ENCODE measurements at places on chromosomes 12 and 14.

DNA sequence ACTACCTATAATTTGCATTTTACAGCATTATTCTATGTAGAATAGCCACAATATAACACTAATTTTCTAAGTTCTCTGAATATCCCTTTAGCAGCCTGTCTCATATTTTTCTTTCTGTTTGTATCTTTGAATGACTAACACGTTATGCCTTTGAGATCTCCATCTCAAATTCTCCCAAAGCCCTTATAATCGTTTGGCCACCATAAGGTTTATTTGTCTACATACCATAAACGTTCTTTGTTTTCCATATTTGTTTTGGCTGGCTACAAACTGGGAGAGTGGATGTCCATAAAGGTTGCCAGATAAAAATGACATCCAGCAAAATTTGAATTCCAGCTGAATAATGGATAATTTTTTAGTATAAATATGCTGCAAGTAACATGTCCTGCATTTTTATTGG is 203.7 kb downstream of the STXBP6 start:
- DNase-seq: no peak

DNA sequence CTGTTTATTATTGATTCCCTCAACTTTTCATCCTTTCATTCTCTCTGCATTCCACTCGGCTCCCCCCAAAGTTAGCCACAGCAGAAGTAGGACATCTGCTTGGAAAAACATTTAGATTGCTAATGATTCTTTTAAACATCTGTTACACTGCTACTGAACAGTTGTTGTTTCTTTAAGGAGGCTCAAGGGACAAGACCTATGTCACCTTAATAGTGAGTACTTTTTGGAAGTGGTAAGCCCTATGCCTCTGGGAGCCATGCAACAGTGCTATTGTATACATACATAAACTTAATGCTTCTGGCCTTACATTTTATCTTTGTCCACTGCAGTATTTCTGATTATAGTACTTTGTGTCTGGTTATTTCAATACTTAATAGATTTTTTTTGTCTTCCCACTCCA is 628.2 kb upstream of the FOXG1 start:
- DNase-seq: no peak

DNA sequence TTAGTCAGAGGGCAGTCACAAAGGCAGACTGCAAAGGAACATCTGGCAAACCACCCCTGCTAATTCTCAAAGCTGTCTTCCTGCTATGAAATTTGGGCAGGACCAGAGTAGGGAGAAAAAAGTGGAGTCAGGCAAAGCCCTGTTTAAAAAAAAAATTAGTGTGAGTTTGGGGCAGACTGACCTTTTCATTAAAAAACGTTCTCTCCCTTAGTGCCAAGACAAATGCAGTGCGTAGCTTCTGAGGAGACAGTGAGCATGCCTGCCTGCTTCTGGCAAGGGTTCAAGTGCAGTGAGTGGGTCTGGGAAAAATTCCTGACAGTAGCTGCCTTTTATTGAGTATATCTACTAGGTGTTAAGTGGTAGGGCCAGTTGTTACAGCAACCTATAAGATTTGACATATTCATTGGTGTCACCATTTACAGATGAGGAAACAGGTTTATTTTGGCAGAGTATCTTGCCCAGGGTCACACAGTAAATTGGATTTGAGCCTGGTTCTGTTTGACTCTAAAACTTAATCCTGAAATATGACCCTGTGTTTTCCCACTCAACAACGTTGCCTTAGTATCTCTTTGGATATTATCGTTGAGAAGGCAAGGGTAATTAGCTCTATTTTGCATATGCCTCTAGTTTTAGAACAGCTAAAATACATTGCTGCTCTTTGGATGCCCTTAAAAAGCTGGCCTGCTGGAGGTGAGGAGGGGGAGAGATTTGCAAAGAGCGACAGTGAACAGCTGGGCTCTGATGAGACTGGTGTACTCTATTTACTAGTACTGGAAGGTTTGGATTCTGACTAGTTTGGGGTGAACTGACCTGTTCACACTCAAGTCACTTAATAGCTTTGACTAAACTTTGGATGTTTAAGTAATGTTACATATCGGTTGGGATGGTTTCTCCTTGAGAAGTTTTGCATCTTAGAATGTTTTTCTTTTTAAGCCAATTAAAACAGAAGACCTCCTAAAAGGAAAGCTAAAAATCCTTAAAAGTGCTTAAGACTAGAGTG is 72.8 kb downstream of the PAPOLA start:
- DNase-seq: no peak

GRCh38 chr12:69129564-69129963 is 109.8 kb upstream of the CPSF6 start:
- DNase-seq: no peak

DNA sequence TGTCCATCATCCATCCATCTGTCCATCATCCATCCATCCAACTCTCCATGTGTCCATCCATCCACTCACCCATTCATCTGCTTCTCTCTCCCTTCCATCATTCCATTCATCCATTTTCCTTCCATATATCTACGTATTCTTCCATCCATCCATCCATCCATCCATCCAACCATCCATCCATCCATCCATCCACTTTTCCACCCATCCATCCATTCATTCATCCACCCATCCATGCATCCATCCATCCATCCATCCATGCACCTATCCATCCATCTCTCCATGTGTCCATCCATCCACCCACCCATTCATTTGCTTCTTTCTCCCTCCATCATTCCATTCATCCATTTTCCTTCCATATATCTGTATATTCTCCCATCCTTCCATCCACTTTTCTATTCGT is 214.0 kb upstream of the RTL1 start:
- DNase-seq: no peak

- no peak for DNase-seq
These were observed 19.1 kb downstream of the POU6F1 start for GRCh38 chr12:51198568-51199365.

- no peak for DNase-seq
These were observed 175.2 kb upstream of the BCL2L14 start for GRCh38 chr12:11895421-11896078.

- no peak for DNase-seq
These were observed 295.7 kb downstream of the CEP128 start for GRCh38 chr14:80645667-80646413.

DNA sequence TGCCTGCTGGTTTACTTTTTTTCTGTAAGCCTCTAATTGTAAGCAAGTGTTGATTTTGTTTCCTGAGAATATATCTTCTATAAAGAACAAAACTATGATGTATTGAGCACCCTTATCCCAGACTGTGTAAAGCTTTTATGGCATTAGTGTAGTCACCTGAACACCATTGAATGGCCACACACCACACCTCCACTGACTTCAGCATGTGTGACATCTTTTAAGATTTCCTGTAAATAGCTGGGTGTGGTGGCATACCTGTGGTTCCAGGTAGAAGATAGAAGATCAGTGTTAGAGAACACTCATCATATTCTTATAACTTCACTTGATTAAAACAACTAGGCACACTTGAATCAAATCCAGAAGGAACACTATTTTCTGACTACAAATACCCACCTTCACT is 51.3 kb downstream of the WBP11 start:
- no peak for DNase-seq

GRCh38 chr14:106185837-106186233 is 659.5 kb downstream of the TMEM121 start:
- DNase-seq: peak; percentile 59

DNA sequence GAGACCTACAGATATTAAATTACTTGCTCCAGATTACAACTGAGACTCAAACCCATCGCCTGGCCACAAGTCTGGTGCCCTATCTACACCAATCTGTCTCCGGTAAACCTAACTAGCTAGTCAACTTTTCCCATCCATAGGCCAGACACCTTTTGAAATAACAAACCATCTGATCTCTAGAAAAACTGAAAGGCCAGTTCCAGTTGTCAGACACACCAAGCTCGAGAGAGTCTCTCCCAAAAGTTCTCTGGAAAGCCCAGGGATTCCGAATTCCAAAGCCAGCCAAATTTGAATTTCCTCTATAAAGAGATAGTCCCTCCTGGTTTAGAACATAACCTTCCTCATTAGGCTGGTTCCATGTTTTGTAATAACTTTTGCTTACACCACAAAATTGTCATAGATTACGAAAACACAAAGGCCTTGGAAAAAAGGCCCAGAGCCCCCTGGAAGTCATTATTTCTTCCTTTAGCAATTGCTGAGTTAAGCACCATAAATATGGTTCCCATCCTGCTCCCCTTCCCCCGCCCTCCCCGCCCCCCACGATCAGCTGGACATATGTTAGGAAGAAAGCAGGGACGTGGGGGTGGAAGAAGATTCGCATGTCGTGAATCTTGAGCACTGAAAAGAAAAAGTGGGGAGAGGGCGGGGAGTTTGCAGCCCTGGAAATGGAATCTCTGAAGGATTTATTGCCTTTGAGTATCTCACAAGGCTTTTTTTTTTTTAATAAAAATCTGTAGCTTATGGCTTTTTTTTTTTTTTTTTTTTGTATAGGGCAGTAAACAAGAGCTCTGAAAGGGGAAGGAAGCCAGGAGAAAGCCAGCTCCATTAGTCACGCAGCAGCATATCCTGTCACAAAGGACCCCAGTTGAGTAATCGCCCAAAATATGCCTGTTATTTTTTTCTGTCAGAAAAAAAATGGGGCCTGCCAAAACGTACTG is 110.4 kb downstream of the ZFP36L1 start:
- no peak for DNase-seq

GRCh38 chr14:59482541-59483331 is 1.5 kb downstream of the L3HYPDH start:
- DNase-seq: no peak

DNA sequence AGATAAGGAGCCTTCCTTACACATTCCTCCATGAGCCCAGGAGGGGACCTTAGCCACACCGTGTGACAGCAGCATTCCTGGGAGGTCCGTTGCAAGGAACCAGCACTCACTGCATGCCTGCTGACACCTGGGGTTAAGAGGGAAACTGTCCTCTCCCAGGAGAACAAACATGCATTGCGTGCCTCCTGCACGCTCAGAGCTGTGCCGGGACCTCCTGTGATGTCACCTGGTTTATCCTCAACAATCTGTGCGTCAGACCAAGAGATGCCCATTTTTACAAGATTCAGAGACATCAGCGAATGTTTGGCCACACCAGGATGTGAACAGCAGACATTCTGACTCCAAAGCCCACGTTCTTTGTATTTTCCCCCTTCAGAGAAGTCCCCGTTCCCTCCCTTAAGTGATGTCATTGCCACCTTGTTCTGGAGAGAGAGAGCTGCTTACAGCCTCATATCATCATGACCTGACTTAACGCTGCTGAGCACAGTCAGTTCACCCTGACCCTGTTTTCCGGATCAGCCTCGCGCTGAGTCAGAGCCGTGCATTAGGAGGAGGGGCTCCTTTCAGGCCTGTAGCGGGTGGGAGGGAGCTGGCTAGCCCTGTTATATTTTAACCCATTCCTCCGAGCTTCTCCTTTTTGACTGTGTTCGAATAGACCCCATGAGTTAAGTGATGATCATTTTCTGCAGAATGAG is 36.2 kb downstream of the TMEM120B start:
- DNase-seq: no peak

DNA sequence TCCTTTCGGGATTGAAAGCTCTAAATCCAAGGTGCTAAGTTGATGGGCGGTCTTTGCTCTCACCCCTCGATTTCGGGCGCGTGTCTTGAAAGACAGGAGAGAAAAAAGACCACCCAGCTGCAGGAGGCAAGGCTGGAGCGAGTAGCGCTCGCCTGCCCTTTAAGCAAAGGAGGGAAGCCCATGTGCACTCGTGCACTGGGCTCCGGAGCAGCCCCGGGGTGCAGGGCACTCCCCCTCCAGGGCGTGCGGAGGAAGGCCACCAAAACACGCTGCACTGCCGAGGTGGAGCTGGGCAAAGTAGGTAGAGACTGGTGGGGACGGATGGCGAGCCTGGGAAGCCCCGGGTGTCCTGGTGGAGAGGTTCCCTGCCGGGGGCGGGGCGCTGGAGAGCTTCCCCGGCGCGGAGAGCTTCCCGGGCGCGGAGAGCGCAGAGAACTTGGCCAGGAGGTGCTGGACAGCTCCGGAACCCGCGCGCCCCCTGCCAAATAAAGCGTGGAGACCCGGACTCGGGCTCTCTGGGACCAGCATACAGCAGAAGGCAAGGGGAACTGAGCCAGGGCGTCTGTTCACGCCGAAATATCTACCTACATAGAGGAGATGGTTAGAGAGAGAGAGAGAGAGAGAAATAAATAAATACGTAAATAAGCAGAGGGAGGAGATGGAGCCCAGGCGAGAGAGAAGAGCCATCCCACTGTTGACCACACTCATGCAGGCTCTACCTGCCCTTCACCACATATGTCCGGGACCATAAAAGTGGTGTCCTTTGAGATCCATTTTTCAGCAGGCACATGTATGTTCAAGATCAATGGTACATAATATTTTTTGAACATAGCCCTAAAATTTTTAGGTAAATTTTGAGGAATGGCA is 662 bp upstream of the NELL2 start:
- DNase-seq: peak; percentile 20

DNA sequence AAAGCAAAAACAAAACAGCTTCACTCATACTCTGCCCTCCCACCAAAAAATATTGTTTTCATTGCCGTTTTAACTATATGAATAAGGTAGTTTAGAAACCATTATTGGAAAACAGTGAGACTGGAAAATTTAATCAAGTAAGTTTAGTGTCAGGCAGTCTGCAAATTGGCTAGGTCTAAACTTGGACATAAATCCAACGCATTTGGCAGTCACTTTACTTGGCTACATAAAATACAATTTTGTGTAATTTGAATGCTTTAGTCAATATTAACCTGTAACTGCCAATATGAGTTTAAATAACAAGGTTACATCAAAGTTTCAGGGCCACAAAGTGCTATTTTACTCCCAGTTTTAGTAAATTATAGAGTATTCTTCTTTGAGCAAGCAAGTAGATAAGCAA is 202.3 kb upstream of the SLC38A2 start:
- no peak for DNase-seq

DNA sequence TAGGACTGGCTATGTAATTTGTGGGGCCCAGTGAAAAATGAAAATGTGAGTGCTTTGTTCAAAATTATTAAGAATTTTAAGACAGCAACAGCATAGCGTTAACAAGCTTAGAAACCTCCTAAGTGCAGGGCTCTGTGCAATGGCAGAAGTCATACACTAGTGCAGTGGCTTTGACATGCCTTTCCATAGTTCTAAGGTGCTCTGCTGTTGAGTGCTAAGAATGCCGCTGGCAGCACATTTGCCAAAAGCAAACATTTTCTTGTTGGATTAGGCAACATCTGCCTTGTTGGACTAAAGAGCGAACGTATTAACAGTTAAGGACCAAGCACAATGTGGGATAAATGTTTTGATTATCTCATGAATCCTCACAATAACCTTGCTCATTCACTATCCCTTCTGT is 244.9 kb upstream of the PDE3A start:
- DNase-seq: no peak

GRCh38 chr12:106586803-106587684 is 4.2 kb downstream of the RFX4 start:
- DNase-seq: no peak

- no peak for DNase-seq
These were observed 51.7 kb downstream of the ATP23 start for GRCh38 chr12:57993030-57993429.

DNA sequence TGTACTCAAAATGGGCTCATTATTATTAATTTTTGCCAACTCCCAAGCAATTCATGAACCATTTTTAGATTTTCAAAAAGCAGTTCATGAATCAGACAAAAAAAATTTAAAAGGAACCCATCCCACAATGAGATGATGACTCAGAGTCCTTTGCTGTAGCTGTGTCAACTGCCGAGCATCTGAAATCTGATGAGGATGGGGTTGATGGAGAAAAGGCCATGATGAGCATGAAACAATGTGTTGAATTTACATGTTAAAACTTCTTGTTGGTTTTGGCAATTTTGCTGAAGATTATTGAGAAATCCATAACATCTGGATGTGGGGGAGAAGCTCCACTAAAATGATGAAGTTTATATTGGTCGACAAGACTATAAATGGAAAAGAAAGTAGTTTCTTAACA is 378.0 kb downstream of the FOXG1 start:
- DNase-seq: no peak

Measured in activated T-cell treated with anti-CD3 and anti-CD28 coated beads for 4 hours (primary cell).